ENCODE measurements at places on chromosomes 2 and 18.

- DNase-seq: no peak
Observed at GRCh38 chr2:16071039-16071864, 130.9 kb downstream of the MYCN start.

DNA sequence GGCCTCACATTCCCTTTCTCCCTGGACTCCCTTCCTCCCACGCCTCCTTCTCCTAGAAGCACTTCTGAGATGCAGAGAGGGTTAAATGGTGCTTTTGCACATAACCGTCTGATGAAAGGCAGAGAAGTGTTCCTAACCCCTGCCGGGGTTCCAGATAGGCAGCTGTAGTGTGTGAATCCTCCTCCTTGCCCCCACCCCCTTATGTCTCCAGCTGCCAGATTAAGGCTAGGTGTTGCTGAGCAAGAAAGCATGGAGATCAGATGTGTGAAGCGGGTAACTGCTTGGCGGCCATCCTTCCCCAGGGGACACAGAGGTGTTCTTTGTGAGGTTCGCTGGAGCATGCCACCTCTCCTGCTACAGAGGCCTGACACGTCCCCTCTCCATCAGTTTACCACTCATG is 88.3 kb downstream of the NRP2 start:
- no peak for DNase-seq

DNA sequence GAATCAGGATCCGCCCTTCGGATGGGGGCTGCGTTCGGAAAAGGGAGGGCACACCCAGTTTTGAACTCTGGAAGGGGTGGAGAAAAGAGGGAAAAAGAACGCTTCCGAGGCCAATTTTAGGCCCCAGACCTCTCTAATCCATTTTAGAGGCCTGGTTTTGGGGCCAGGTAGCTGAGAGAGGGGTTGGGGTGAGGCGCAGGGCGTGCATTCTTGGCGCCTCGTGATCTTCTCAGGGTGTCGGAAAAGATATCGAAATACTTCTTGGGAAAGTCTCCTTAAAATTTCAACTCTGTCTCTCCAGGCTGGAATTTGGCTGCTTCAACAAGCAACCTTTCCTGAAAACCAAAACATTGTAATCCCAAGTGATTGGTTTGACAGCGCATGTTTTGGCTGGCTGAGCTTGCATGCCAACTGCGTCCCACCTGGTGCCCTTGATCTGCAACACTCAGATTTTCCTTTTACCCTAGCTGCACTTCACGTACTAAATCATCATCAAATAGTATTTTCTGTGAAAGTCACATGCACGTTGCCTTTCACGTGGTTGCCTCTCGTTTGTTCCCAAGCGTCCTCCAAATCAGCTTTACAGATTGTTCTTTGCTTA is 864 bp upstream of the XPO1 start:
- peak; percentile 13 for DNase-seq

- no peak for DNase-seq
Observed at GRCh38 chr2:172072303-172072702, 13.0 kb upstream of the DLX1 start.

GRCh38 chr2:108988076-108988795 is 784 bp downstream of the EDAR start:
- no peak for DNase-seq

- DNase-seq: no peak
Observed at GRCh38 chr18:27467073-27467472, 282.0 kb upstream of the CHST9 start.

DNA sequence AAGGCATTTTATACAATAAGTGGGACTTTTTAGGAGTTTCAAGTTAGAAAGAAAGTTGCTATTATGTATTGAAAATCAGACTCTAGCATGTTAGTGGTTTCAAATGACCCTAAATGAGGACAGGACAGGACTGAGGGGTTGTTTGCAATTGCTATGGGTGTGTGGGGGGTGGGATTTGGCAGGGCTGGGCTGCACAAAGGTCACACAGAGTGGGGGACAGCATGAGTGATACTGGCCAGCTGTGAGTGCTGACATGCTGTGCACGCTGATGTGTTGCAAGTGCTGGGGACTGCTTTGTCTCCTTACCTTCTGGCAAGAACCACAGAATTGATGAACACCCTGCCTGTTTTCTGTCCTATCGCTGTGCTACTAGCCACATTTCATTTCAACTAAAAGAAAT is 29.8 kb downstream of the RNMT start:
- no peak for DNase-seq

GRCh38 chr2:53253244-53253643 is 514.4 kb upstream of the CHAC2 start:
- no peak for DNase-seq

DNA sequence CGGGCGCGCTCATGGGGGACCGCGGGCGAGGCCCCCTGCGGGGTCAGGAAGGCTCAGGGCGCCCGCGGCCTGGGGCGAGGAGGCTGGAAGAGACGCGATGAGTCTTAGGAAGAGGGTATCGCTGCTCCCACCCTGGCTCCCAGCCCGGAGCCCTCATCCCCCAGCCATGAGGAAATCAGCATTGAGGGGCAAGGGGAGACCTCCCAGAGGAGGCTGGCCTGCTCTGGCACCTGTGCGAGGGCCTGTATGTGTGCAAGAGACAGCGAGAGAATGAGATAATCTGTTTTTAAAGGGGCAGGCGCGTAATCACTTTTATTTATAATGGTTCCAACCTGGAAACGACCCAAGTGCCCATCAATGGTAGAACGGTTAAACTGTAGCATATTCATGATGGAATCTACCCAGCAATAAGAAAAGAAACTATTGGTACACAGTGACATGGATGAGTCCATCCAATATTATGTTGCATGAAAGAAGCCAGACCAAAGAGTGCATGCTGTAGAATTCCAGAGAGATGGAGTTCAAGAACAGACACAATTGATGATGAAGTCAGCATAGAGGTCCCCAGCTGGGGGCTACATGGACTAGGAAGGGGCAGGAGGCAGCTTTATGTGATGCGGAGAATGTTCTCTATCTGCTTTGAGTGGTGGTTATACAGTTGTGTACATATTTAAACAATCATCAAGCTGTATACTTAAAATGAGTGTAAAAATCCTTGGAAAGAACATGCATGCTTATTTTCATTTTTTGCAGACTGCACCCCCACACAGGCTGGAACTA is 14.4 kb downstream of the FBXO41 start:
- no peak for DNase-seq

GRCh38 chr2:215364157-215365155 is 52.6 kb downstream of the ATIC start:
- no peak for DNase-seq

DNA sequence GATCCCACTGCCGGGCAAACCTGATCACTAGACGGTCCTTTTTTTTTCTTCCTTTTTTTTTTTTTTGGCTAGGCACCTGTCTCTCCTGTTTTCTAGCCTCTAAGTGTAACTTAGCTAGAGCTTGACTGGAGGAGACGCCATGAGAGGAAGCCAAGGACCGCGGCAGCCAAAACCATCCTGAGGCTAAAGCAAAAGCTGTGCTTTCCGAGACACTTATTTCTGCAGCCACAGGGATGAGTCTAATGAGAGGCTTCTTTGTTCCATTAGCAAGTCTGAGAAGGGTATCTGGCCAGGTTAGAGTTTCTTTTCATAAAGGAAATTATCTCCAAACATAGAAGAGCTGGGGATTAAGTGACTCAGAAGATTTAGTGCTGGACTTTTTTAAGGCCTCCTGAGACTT is 7.3 kb upstream of the CXCR4 start:
- DNase-seq: no peak

GRCh38 chr18:12656605-12656937 is 1.3 kb downstream of the SPIRE1 start:
- no peak for DNase-seq

DNA sequence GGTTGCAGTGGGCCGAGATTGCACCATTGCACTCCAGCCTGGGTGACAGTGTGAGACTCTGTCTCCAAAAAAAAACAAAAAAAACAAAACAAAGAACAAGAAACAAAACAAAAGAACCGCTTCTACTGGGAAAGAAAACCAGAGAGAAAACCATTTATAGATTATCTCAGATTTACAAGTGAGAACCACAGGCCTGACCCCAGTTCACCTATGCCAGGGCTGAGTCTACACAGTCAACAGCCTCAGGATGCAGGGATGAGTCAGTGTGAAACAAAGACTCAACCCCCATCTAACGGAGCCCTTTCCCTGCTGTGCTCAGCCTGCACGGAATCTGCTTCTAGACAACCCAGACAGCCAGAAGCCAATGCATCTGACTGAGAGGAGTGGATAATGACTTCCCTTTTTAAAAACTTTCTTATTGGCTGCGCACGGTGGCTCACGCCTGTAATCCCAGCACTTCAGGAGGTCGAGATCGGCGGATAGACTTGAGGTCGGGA is 25.5 kb upstream of the YWHAQ start:
- DNase-seq: peak; percentile 14

DNA sequence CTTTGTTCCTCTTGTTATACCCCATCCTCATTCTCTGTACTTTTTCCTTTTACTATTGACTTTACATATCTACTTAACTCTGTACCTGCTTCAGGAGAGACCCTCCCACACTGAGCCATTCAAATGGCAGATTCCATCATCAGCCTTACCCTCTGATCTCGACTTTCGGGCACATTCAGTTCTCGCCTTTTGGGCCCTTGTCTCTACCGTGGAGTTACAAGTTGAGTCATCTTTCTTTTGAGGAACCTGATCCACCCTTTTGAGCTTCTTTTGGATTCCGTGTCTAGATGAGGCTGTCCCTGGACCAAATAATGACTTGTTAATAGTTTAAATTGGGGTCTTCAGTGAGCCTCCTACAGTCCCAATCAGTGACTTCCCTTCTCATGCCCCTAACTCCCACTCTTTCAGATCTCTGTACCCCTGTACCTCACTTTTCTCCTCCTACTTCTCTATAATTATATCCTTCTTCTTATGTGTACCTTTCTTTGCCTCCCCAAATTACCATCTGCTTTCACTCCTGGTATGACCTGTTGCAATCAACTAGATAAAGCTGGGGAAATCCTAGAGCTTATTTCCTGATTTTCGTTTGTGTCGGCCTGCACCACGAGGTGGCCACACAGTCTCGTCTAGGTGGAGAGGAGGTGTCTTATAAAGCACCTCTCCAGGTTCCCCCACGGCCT is 17.2 kb downstream of the SP110 start:
- no peak for DNase-seq

DNA sequence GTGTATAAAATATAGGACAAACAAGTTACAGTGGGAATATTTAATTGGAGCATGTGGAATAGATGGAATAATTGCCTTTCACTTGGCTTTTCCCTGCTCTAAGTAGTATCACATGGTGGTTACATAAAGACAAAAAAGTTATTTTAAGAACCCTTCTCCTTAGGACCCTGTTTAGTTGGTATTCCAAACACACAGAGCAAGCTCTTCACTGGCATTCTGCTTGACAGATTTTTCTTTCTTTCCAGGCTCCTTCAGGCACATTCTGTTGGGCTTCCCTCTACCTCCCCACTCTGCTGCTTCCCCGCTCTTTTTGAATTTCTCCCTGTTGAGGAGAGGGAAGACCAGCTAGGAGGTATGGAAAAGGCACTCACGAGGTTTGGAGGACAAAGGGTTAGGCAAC is 29.0 kb upstream of the DARS1 start:
- DNase-seq: no peak

DNA sequence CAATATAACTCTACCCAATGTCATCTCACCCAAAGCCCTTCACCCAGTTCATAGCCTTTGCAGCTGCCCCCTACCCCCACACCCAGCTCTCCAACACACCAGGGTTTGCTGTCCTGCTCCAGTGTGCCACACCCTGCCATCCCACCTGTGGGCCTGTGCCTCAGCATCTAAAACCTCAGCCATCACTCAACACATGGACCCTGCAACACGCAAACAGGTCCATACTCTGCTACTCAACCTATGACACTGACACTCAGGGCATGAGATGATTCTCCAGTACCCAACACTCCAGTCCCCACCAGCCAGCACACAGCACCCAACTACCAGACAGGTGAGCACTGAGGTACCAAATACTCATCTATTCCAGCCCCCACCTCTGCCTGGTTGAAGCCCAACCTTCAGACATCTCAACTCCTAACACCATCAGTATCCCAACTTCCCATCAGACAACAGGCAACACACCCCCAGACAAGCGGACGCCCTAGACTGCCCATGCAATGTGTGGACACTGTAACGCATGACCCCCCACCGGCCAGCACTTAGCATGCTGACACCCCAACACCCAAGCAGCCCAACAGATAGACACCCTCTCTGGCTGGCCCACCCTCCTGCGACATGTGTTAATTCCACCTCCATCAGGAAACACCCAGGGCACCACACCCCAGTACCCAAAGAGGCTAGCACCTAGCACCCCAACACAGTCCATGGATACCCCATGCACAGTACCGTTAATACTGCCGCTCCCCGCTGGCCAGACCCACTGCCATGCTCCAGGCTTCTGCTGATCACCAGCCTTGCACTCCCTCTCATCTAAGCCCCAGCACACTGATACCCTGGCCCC is 25.0 kb downstream of the ZAP70 start:
- no peak for DNase-seq

DNA sequence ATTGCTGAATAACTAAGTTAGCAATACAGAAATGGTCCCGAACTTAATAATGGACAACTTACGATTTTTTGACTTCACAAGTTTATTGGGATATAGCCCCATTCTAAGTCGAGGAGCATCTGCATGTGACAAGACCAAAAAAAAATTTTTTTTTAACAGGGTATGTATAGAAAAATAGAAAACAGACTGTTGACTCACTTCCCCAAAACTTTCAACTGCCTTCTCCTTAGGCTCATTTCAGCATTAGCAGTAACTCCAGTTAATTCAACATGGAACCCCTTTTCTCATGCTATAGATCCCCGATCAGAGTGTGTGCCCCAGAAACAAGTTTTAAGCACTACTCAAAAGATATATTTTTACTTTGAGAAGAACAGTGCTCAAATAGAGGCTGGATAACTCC is 5.4 kb downstream of the CD302 start:
- DNase-seq: no peak

GRCh38 chr18:77111449-77111848 is 21.1 kb downstream of the MBP start:
- DNase-seq: no peak

DNA sequence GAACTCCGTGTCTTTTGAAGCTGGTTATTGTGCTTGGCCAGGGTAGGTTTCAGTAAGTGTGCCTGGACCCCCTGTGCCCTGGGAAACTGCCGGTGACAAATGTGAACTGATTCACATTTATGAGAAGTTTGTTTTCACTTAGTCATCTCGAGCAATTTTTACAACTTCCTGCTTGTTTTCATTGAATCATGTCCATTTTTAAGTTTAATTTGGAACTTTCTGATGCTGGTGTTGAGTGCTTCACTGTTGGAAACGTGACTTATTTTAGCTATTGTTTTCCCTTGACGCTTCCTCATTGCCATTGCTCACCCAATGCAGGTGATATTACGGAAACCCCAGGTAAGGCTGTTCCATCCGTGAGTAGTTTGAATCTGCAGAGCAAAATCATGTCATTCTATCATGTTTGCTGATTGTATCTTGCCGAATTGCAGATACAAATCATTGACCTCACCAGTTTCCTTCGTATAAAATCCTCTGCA is 97.2 kb downstream of the RTN4 start:
- no peak for DNase-seq

DNA sequence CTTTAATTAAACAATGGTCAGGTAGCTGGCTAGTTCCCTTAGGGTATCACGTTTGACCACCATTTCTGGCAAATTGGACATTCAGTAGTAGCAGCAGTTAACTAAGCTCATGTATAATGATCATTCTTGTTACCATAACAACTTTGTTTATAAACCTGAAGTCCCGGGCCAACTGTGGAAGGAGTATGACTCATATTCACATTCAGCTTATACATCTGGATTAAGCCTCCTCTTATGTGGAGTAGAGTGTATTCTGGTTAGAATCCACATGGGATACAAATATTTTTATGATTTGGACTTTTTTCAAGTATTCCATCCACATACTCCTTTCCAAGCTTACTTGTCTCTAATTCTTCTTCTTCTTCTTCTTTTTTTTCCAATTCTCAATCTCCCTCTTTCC is 70.3 kb upstream of the ZSWIM2 start:
- DNase-seq: no peak
